ENCODE measurements at places on chromosomes 11 and 22.

DNA sequence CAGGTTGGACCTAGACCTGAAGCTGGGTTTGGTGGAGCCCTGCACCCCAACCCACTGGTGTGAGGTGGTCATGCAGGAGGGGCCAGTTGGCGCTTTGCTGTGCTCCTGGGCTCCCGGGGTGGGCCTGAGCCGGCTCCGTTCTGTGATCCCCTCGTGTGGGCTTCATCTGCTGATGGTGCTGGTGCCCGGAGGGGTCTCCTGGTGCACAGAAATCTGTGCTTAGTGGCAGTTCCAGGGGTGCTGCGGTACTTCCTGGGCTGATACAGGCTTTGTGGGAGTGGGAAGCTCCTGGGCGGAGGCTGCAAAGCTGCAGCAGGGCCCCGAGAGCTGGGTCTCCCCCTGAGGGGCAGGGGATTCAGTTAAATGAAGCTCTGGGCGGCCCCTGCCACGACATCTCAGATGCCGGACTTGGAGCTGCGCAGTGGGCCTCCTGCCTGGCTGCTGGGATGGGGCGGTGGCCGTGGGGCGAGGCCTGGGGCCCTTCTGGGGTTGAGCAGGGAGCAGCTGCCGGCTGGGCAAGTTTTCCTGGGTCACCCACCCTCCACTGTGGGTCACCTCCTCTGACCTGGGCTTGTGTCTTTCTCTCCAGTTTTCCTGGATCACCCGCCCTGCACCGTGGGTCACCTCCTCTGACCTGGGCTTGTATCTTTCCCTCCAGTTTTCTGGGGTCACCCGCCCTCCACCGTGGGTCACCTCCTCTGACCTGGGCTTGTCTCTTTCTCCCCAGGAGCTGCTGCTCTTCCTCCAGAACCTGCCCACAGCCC, 410.5 kb downstream of the TBC1D22A start:
- no peak for DNase-seq

GRCh38 chr11:68355471-68355870, 43.1 kb downstream of the LRP5 start:
- no peak for DNase-seq

GRCh38 chr11:69493931-69494821, 12.7 kb downstream of the LINC01488 start:
- DNase-seq, result no peak

DNA sequence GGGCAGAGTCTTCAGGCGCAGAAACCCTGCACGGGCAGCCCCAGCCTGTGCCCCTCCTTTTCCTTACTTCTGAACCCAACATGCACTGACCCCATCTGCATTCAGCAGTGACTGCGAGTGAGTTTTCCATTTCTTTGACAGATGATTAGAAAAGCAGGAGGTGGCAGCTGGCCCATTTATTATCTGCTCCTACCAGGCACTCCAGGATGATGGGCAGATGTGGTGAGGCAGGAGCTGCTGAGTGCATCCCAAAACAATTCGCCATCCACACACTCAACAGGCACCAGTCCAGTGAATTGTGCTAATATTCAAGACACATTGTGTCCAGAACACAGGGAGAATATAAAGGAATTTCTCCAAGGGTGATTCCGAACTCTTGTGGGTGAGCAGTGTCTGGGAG, 208.5 kb downstream of the TENM4 start:
- DNase-seq, result no peak

- DNase-seq, result no peak
Measured at GRCh38 chr11:13016415-13016814, 7.3 kb downstream of the RASSF10 start.

DNA sequence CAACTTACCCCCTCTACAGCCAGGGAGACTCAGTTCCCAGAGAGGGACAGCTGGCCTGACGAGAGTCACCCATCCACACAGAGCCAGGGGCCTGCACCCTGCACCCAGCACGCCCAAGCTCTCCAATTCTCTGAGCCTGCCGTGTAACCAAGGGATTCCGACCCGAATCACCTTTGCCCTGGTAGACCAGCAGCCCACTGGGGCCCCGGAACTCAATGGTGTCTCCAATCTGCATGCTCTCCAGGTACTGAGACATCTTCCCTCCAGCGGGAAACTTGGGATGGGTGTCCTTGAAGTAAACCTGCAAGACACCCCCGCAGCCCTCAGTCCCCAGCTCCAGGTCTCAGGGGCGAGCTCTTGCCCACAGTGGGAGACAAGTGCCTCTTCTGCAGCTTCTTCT, 12.4 kb downstream of the ATP5MGL start:
- DNase-seq, result no peak

DNA sequence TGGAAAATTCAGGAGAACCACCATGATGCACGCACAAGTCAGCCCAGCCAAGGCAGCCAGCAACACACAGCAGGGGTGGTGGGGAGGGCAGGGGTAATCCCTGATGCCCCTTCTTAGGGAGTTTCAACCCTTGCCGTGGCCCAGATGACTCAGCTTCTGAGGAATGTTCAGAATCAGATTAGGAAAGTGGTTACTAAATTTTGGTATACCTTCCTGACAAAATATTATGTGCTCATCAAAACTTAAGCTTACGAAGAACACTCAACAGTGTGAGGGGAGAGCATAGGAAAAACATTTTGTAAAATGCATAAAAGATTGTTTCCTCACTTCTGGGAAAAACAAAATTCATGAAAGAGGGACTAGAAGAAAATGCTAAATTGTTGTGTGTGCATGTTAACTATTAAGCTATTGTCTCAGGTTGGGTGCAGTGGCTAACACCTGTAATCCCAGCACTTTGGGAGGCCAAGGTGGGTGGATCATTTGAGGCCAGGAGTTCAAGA, 32.1 kb downstream of the SERPIND1 start:
- no peak for DNase-seq

DNA sequence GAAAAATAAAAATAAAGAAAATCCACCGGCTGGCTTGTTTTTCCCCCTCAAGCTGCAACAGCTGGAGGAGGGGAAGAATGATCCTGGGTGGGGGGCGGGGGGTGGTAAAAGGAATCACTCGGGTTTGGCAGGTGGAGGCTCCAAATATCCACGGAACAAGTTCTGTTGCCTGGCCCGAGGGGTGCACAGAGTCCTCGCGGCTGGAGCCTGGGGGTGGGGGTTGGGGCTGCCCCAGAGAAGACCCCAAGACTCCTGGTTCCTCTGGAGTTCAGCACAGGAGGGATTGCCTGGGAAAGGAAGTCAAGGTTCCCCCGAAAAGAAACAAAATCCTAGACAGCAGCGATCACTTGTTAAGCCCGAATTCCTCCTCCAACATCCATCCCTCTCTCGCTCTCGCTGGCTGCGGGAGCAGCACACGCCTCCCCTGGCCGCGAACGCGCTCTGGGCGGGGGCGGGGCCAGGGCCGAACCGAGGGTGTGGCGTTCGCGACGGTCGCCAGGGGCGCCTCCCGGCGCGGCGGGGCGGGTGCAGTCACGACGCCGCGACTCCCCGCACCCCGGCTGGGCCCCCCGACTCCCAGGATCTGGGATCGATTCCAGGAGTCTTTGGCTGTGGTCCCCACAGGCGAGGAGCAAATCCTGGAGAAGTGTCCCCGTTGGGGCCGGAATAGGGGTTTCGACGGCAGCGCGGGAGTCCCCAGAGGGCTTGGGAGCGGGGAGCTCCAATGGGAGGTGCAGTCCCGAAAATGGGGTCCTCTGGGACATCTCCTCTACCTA, at the start of gene KCNA4:
Gene KCNA4, minus strand, starts transcription at position 443 of the 776 bp plus-strand sequence. CDS start 4,352 bp downstream, outside the sequence.
- DNase-seq, result no peak

- DNase-seq, result no peak
Measured at GRCh38 chr11:101401245-101401644, 182.6 kb downstream of the TRPC6 start.

DNA sequence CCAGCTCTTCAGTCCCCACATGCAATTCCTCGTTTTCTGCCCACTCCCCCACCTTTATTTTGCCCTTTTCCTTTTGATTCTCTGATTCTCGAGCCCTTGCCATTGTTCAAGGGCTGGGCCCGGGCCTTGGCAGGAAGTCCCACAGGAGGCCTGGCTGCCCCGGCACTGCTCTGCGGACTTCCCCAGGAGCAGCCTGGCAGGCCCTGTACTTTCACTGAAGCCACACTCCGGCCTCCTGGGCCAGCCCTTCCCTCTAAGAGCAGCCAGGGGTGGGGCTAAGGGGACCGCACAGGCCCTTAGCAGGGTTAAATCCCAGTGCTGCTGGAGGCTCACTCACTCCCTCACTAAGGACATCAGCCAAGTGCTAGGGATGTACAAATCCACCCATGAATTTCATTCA, 4.1 kb downstream of the LRRC32 start:
- DNase-seq, result no peak

DNA sequence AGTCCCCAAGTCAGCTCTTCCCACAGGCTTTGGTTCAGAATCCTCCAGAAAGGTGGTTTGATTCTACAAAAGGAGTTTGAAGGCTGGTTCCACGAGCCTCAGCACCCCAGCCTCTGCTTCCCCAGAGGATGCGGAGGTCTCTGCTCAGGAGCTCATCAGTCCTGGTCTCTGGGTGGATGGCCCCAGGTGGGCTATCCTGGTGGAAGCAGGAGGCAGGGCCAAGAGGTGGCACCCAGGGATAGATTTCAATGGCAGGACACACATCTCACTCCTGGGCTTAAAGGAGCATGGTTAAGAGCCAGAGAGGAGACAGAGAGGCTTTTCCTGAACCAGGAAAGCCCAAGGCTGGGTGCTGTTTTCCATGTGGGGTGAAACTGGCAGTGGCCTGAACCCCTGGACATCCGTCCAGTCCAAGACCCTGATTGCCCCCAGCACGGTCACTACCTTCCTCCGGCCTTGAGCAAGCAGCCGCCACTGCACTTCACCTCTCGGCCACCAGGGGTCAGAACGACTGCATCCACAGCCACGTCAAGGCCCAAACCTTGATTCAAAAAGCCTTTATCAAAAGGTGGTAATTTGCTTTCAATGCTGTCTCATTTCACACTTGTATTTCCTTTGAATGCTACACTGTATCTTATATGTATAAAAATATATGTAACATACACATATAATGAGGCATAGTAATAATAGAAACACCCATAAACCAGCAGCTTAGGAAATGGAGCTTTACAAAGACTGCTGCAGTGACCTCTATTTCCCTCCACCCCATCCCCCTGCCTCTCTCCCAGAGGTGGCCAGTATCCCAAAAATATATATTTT, 19.3 kb upstream of the FXYD2 start:
- DNase-seq, result peak; percentile 87

DNA sequence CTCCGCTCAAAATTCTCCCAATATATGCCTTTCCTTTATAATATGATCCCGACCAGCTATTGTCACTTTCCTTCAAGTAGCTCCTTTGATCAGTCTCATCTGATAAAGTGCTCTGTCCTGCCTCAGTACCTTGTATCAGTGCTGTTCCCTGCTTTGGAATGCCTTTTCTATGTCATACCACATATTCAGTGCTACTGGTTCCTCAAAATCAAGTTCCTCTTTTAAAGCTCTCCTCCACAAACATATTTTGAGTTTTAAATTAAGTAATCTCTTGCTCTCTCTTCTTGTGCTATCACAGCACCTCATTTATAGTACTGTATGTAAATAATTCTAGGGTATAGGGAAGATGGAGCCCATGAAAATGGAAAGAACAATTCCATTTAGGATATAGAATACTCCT, 137.1 kb upstream of the CTSC start:
- DNase-seq, result no peak

GRCh38 chr11:120977266-120978137, 46.4 kb upstream of the TBCEL start:
- DNase-seq, result no peak

DNA sequence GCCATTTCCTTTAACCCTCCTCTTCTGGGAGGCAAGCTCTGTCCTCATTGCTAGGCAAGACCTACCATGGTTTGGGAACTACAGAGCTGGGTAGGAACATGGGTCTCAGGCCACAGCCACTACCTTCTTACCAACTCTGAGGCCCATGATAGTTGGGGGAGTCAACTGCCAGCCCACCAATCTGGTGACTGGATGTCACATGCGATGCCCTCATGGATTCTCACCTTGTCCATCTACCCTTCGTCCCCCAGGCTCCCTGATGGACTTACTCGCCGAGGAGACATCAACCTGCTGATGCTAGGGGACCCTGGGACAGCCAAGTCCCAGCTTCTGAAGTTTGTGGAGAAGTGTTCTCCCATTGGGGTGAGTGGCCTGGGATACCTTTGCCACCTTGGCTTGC, 13.7 kb downstream of the MCM5 start:
- no peak for DNase-seq

Data from activated CD8-positive, alpha-beta memory T cell treated with anti-CD3 and anti-CD28 coated beads, Interleukin-2, amount 10 ng/mL, durations not matched to agents 7 days and 5 days (primary cell).